ENCODE measurements at places on chromosomes 7 and 10.

DNA sequence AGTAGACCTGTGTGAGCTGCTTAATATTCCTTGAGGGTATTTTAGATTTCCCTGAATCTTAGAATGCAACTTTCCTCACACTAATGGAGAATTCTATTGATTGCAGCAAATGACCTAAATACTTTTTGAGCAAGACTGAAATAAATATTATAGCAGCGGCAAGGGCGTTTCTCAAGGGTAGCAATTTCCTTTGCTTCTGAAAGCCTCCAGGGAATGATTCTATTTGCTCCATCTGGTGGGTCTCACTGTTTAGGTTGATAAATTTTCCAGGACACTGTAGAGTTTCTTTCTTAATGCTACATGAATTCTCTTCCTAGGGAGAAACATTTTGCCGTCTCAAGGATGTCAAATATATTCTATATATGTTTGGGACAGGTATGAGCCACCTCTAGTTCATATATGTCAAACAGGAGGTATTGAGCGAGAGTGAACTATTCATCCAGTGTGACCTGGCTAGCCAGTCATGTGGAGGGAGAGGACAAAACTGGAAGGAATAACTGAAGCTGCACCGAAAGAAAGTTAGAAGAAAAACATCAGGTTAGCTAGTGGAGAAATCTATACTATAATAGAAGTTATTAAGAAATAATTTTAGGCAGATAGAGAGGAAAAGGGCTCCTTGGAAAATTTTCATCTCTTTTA, 57.9 kb upstream of the FZD8 start:
- DNase-seq, result no peak

DNA sequence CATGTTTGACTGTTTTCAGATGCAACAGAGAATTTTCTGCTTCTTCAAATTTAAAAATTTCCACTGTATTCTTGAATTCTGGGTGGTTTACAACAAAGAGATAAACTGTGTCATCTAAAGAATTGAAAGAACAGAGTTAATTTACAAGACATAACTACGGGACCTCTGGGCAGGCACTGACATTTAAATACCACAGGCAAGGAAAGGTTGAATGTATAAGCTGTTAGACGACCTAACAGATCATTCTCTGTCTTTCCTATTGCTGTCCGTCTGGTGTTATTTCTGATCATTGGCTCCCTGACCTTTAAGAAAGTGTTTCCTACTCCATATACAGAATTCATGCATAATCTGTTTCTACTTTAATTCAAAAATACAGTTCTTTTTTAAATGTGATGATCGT, 15.5 kb upstream of the PON3 start:
- DNase-seq, result no peak

DNA sequence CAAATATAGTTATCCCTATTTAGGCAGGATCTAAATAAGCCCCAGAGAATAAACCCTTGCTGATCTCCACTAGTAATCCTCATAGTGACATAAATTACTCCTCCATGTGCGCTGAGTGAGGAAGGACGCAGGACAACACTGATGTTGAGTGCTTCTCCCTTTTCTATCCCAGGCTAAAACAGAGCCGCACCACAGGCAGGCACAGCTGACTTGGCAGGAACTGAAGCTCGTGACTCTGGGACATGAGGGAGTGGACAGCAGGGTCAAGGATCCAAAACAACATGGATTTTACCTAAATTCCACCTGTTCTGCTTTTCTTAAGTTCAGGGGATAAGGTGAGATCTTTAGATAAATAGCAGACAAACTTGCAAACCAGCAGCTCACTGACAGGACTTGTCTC, 46.0 kb downstream of the VOPP1 start:
- DNase-seq, result no peak

DNA sequence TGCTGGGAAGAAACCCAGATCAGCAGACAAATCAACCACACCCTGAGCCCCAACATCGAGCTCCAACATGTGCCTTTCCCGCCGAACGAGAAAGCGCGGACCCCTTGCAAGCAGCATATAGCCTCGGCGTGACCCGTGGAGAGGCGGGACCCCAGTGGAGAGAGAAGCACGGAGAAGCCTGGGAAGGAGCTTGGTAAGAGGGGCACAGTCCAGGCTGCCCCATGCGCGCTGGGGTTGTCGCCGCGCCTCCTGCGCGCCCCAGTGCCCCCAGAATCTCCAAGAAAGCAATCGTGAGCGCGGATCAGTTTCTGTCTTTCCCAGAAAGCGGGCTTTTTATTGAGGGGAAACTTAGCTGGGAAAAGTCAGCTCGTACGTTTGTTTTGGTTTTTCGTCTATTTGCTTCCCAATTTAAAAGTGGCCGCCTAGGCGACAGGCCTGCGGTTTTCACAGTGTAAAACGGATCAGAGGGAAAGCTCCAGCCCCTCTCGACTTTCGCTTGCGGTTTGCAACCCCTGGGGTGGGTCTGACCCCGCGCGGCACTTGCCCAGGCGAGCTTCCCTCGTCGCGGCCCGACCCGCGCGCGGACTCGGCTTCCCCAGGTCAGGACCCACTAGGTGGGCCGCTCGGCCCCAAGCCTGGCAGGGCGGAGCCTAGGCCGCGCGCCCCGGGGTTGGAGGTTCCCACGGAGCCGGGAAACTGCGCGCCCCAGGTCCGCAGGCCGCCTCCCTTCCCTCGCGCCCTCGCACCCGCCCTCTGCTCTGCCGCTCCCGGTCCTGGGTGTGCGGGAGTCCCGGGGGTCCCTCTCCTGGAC, 31.1 kb downstream of the SKIDA1 start:
- DNase-seq, result no peak

DNA sequence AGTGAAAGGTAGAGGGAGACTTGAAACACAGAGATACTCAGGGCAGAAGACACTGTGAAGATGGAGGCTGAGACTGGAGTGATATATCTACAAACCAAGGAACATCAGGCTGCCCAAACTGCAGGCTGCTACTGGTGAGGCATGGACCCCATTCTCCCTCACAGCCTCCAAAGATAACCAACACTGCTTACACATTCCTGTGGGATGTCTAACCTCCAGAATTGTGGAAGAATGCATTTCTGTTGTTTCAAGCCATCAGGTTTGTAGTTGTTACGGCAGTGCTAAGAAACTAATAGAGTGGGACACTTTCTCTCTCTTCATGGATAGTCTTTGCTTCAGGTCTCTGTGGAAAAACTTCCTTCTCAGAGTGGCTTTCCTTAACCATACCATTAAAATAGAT, 182.6 kb upstream of the TMEM106B start:
- no peak for DNase-seq

DNA sequence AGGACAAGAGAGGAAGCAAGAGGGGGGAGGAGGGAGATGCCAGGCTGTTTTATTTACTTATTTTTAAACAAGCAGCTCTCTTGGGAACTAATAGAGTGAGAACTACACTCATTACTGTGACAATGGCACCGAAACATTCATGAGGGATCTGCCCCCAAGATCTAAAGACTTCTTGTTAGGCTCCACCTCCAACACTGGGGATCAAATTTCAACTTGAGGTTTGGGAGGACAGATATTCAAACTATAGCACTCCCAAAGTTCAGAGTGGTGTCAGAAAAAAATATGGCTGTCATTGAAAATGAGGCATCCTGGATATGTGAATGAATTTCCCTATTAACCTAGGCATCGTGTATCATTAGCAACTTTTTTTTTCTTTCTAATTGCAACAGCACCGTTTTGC, 145.5 kb downstream of the ABCA13 start:
- no peak for DNase-seq

- no peak for DNase-seq
These were observed 645 bp downstream of the SLC26A4 start for GRCh38 chr7:107661081-107661864.

- no peak for DNase-seq
These were observed 43.4 kb upstream of the GSDME start for GRCh38 chr7:24800667-24801066.

GRCh38 chr10:116811691-116812090, 37.6 kb upstream of the ENO4 start:
- DNase-seq, result no peak

GRCh38 chr7:741850-742249, 14.8 kb upstream of the PRKAR1B start:
- no peak for DNase-seq

DNA sequence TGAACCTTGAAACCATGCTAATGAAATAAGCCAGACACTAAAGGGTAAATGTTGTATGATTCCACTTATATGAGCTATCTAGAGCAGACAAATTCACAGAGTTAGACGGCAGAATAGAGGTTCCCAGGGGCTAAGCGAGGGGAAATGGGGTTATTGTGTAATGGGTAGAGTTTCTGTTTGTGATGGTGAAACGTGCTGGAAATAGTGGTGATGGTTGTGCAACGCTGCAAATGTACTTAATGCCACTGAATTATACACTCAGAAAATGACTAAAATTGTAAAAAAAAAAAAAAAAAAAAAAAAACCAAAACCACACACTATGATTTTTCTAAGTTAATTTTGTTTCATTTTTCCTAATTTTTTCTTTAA, 30.0 kb downstream of the SFXN4 start:
- DNase-seq, result no peak

DNA sequence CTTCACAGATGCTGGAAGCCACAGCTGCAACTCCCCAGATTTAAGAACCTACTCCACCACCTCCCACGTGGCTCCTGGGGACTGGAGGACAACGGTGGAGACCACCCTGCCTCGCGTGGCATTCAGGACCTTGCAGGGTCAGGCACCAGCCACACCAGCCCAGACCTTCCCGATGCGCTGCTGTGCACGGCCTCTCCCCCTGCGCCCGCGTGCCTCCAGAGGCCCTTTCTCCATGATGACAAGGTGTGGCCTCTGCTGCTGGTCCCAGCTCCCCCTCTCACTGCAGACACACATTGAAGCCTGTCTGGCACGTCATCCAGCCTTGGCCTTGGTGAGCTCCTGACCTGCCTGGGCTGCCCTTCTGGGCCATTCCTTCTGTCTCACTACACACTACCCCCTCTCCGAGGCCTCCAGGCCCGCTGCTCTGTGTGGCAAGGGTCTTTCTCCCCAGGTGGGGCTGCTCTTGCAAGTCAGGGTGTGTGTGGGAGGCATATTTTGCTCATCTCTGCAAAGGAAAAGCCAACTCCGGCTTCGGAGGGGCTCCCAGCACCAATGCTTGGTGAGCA, 254.8 kb downstream of the MAD1L1 start:
- no peak for DNase-seq

DNA sequence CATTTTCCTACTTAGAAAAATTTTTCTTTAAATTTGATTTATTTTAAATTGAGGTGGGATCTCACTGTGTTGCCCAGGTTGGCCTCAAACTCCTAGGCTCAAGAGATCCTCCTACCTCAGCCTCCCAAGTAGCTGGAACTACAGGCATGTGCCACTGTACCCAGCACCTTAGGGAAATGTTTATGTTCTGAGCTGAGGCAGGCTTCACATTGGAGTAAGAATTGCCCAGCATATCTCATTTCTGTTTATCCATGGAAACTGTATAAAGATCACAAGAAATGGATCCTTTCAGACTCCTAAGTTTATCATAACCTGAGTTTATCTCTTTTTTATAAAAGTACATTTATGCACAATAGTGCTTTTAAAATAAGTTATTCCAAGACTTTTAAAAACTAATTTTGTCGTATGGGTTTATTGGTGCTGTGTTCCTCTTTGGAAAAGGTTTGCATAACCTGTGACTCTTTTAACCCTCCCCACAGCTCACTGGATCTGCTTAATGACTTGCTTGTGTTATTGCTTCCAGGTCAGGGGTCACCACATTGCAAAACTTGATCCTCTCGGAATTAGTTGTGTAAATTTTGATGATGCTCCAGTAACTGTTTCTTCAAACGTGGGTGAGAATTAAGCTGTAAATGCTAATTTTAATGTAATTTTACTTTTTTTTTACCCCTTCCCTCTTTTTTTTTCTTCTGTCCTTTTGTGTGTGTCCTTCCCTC, 40.7 kb downstream of the OGDH start:
- DNase-seq, result no peak

DNA sequence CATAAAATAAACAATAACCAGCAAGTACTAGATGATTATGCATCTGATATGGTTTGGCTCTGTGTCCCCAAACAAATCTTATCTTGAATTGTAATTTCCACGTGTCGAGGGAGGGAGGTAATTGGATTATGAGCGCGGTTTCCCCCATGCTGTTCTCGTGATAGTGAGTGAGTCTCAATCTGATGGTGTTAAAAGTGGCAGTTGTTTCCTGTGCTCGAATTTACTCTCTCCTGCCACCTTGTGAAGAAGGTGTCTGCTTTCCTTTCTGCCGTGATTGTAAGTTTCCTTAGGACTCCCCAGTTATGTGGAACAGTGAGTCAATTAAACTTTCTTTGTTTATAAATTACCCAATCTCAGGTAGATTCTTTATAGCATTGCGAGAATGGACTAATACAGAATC, 15.1 kb downstream of the CNTNAP2 start:
- no peak for DNase-seq

GRCh38 chr7:50837965-50838364, 55.3 kb upstream of the GRB10 start:
- DNase-seq, result no peak

GRCh38 chr10:64484811-64485330, 963.7 kb downstream of the REEP3 start:
- DNase-seq, result no peak

- no peak for DNase-seq
These were observed 52.7 kb downstream of the HTR5A start for GRCh38 chr7:155122831-155123230.

DNA sequence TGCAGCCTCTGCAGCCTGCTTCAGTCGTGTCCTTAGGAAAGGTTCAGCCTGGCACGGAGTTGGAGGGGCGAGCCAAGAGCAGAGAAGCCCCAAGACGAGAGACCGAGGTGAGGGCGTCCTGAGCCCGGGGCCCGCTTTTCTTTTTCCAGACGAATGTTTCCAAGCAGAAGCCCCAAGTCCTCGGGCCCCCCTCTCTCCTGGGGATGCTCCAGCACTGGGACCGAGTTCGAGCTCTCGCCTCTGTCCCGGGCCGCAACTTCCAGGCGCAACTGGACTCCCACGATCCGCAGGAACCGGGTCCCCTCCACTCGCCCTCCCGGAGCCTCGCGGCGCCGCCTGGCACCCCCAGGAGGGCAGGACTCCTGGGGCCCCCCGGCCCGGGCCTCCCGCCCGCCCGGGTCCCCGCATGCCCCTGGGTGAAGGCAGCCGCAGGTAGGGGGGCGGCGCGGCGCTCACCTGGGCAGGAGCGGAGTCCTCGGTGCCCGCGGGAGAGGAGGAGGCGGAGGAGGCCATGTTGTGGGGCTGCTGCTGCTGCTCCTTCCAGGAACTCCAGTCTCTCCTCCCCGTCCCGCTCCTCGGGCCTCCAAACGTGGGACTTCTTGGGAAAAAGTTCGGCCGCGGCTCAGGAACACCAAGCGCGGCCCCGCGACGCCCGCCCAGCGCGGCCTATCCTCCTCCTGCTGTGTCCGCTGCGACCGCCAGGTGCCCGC, 45.3 kb upstream of the CDK1 start:
- no peak for DNase-seq
